ENCODE measurements at places on chromosomes 12 and 14. TPM values are rescaled to one million over a fixed set of nuclear protein-coding genes. Genes with fewer than 3 reads are reported as not detected.
A peak's percentile ranks its signal among the peaks of the same experiment; 100 is the strongest.

GRCh38 chr12:115324949-115325593 lies 641.1 kb upstream of the TBX3 start:
- H3K27ac ChIP-seq = peak overlapping the region; percentile 24
- no peaks in the 10 kb centered on the region for H3K27me3 ChIP-seq
- no peaks in the 10 kb centered on the region for H3K4me1 ChIP-seq
- no peak overlapping the region for H3K4me3 ChIP-seq
- DNase-seq = no peak

- H3K4me3 ChIP-seq = no peak overlapping the region
- no peak overlapping the region for H3K27ac ChIP-seq
- H3K27me3 ChIP-seq = peaks cover 8% of the 10 kb centered on the region
- no peaks in the 10 kb centered on the region for H3K36me3 ChIP-seq
Observed at GRCh38 chr12:120376416-120376815, 7.5 kb upstream of the MSI1 start.

The IGFBP6 gene
- total RNA-seq = 25.1 TPM

DNA sequence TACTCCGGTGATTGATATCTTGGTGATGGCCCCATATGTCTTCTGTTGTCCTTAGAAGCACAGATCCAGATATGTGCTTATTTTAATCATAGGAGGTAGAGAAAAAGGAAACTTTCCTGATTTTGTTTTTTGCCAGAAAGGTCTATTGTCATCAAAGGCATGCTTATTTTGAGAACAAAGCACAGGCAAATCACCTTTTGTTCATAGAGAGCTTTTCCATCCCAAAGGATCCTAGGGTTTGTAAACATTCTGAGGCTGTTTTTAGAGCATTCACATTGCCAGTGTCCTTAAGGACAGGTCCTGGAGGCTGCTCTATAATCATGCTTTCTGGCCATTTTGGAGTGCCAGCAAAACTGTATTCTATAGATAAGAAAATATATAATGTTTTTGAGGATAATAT lies 148.5 kb upstream of the SEL1L start:
- no peak overlapping the region for H3K4me3 ChIP-seq
- H3K27me3 ChIP-seq = peaks cover 7% of the 10 kb centered on the region
- H3K36me3 ChIP-seq = no peaks in the 10 kb centered on the region

- H3K27me3 ChIP-seq = no peaks in the 10 kb centered on the region
- H3K4me1 ChIP-seq = peaks cover 3% of the 10 kb centered on the region
- no peaks in the 10 kb centered on the region for H3K36me3 ChIP-seq
- DNase-seq = peak; percentile 15
- H3K4me3 ChIP-seq = no peak overlapping the region
Observed at GRCh38 chr12:115811929-115812328, 465.6 kb downstream of the MED13L start.

- H3K36me3 ChIP-seq = no peaks in the 10 kb centered on the region
- DNase-seq = no peak
- H3K4me3 ChIP-seq = no peak overlapping the region
- peak overlapping the region; percentile 86 for H3K27ac ChIP-seq
- H3K4me1 ChIP-seq = peaks cover 11% of the 10 kb centered on the region
Observed at GRCh38 chr12:106634206-106634605, 51.4 kb downstream of the RFX4 start.

The RPAP3 gene
- total RNA-seq = 21.7 TPM

GRCh38 chr12:2292560-2292959 lies 239.8 kb downstream of the CACNA1C start:
- peak; percentile 27 for DNase-seq
- no peak overlapping the region for H3K27ac ChIP-seq
- peaks cover 18% of the 10 kb centered on the region for H3K4me1 ChIP-seq
- no peak overlapping the region for H3K4me3 ChIP-seq
- H3K27me3 ChIP-seq = no peaks in the 10 kb centered on the region
- H3K36me3 ChIP-seq = no peaks in the 10 kb centered on the region

- H3K36me3 ChIP-seq = no peaks in the 10 kb centered on the region
- no peak overlapping the region for H3K27ac ChIP-seq
Observed at GRCh38 chr12:69108037-69108436, 131.3 kb upstream of the CPSF6 start.

The IFI27L2 gene
- total RNA-seq = 47.4 TPM

DNA sequence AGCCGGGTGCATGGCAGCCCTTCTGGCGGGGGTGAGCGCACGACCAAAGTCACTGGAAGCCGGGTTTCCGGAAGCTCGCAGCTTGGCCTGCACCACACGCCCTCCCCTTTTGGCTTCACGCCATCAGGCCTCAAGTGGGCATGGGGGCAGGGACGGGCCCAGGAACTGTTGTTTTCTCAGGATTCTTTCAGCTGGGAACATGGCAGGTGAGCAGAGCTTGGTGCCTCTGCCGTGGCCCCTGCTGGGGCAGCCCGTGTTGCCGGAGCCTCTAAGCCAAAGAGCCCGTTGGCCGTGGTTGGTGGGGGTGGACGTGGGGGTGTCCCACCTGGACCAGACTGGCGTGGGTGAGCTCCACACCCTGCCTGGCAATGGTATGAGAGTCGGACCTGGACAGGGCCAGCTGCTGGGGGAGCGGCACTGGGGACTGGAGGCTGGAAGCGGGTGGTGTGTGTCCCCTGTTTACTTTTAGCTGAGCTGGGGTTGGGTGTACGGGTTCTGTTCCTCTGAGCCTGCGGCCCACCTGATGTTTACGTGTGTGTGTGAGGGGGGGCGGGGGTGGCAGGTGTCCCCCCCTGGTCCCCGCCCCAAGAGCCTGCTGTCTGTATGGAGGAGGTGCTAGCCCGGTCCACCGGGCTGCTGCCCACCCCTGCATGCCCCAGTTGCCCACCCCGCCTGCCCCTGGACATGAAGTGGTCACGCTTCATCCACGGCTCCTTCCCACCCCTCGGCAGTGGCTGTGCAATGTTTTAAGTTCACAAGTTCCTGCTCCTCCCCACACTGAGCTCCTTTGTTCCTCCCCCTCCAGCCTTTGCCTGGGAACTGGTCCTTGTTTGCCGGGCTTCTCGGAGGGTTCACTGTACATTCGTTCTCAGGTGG lies 28.7 kb upstream of the PLD4 start:
- H3K4me1 ChIP-seq = no peaks in the 10 kb centered on the region
- H3K36me3 ChIP-seq = no peaks in the 10 kb centered on the region
- DNase-seq = peak; percentile 16
- no peak overlapping the region for H3K27ac ChIP-seq
- H3K4me3 ChIP-seq = no peak overlapping the region
- no peaks in the 10 kb centered on the region for H3K27me3 ChIP-seq

DNA sequence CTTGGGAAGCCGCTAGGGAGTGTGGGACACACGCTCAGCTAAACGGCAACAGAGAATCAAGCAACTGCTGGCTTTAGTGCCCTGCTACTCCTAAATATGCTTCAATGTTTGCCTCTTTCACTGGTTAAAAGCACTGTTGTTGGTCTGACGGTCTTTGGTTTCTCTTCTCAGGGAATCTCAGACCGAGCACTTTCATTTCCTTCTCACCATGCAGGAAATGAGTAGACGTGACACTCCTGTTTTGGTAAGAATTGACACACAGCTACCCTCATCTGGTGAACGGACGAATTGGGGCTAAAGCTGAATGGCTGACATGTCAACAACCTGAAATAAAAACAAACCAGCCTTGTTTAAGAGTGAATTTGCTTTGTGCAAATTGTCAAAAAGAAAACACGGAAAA lies 57.5 kb upstream of the PIWIL1 start:
- no peak for DNase-seq
- H3K4me3 ChIP-seq = no peak overlapping the region
- H3K27me3 ChIP-seq = peaks cover 2% of the 10 kb centered on the region
- H3K4me1 ChIP-seq = no peaks in the 10 kb centered on the region

The DBX2 gene
- not detected for total RNA-seq

DNA sequence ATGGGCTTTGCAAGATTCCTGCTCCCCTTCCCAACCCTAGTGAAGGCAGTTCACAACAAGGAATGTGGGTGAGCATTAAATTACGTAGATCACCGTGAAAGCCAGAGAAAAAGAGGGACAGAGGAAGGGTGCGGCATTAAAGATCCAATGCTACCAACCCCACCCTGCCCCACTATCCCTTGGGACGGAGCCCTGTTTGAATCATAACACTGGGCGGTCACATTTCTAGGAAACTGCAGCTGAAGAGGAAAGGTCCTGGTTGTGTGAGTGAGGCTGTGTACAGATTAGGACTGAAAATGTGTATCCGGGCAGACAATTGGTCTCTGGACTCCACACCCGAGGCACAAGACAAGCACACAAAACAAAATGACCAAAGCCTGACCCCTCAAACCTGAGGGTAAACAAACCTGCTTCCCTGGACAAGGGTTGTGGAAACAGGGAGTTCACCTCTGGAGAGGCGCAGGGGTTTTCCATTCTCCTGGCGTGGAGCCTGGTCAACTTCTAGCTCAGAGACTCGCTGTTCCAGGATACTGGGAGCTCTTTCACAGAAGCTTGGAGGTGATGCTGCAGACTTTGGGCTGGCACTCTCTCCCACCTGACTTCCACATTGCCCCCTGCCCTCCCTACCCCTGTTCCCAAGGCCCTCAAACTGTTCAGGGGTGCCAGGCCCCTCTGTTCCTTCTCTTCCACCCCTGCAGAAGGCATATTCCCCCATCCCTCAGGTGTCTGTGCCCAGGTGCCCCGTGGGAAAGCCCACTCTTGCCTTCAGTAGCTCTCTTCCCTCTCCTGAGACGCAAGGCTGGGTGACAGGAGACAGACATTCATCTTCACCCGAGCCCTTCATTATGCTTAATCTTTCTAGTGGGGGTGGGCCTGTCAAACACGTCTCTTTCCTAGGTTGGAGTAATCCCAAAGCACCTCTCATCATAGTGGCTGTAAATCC lies 16.5 kb downstream of the NINJ2 start:
- peak overlapping the region; percentile 23 for H3K27ac ChIP-seq
- H3K27me3 ChIP-seq = no peaks in the 10 kb centered on the region
- no peak overlapping the region for H3K4me3 ChIP-seq
- peak; percentile 57 for DNase-seq
- H3K36me3 ChIP-seq = no peaks in the 10 kb centered on the region

GRCh38 chr12:1848146-1848545 lies 27.8 kb downstream of the LRTM2 start:
- no peak overlapping the region for H3K27ac ChIP-seq
- no peaks in the 10 kb centered on the region for H3K27me3 ChIP-seq
- no peaks in the 10 kb centered on the region for H3K36me3 ChIP-seq
- H3K4me1 ChIP-seq = no peaks in the 10 kb centered on the region
- no peak overlapping the region for H3K4me3 ChIP-seq

GRCh38 chr12:112183141-112184021 lies 58.0 kb downstream of the TRAFD1 start:
- H3K4me1 ChIP-seq = no peaks in the 10 kb centered on the region
- no peak overlapping the region for H3K4me3 ChIP-seq
- DNase-seq = no peak
- no peaks in the 10 kb centered on the region for H3K27me3 ChIP-seq
- no peak overlapping the region for H3K27ac ChIP-seq

Data from hepatocyte (in vitro differentiated cells).